ENCODE measurements at places on chromosomes 12 and 14.
A peak's percentile ranks its signal among the peaks of the same experiment; 100 is the strongest.

- no peak for DNase-seq
Measured at GRCh38 chr12:88520436-88520820, 59.8 kb downstream of the KITLG start.

DNA sequence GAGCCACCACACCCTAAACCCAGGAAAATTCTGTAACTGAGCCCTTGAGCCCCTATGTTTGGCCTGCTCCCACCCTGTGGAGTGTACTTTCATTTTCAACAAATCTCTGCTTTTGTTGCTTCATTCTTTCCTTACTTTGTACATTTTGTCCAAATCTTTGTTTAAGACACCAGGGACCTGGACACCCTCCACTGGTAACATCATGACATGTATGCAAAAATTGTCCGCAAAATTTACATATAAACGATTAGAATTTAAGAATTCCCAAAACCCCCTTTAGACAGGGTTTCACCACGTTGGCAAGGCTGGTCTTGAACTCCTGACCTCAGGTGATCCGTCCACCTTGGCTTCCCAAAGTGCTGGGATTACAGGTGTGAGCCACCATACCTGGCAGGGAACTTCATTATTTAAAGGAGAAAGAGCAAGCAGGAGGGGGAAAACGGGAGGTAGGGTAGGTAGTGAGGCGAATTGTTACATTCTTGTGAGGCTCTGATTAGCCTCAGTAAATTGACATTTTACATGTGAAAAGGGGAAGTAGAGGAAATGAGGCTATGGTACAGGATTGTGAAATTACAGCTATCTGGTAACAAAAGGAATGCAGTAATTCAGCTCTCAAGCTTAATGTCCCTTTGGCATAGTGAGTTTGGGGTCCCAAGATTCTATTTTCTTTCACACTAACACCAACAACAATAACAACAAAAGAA is 27.6 kb downstream of the TUBA1A start:
- no peak for DNase-seq

- no peak for DNase-seq
Measured at GRCh38 chr14:78242086-78242485, 71.9 kb downstream of the NRXN3 start.

GRCh38 chr12:53694756-53695151 is 18.9 kb upstream of the ATP5MC2 start:
- no peak for DNase-seq

GRCh38 chr12:50768391-50768790 is 4.5 kb downstream of the ATF1 start:
- no peak for DNase-seq

DNA sequence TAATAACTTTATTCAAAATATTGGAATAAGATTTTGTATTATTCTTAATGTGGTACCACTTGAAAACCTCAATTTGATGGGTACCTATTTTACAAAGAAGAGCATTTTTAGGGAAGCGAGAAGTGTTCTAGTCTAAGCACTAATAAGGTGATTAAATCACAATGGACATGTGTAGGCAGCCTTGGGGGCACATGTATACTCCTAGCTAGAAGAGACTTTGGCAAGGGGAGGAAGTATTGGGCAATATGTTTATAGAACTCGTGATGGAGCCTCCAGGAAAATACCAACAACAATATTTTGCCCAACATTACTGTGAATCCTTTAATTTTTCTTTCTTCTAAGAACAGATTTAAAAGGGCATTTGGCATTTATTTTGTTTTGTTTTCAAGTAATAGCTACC is 280.3 kb downstream of the ADAMTS20 start:
- no peak for DNase-seq

GRCh38 chr14:91036741-91037469 is 23.5 kb downstream of the RPS6KA5 start:
- DNase-seq: no peak

DNA sequence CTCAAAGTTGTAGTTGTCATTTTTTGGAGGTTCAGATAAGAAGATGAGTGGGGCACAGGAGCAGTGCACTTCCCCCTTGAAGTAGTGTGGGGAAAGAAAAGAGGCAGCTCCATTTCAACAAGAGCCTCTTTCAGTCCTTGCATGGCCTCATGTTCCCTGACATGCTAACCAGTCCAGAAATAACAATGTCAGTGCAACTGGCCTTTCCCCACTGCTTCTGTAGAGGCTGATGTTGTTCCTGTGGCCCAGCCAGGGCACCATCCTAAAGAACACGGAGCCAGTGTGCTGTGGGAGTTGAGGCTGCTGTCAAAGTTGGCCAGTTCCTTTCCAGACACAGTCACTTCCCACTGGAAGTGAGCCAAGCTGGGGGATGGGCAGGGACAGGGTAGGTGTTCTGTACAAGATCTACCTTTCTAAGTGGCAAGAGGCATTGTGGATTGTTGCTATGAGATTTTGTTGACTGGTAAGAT is 77.7 kb upstream of the SLC38A2 start:
- DNase-seq: peak; percentile 11

GRCh38 chr14:102212356-102212755 is 72.7 kb downstream of the WDR20 start:
- no peak for DNase-seq

- DNase-seq: peak; percentile 42
Measured at GRCh38 chr12:2722806-2723205, 72.0 kb upstream of the FKBP4 start.

GRCh38 chr14:92793709-92794546 is at the start of gene GOLGA5:
Gene GOLGA5 (plus strand): TSS chr14:92794305. CDS start chr14:92797438, 3,133 bp downstream.
- peak; percentile 96 for DNase-seq

DNA sequence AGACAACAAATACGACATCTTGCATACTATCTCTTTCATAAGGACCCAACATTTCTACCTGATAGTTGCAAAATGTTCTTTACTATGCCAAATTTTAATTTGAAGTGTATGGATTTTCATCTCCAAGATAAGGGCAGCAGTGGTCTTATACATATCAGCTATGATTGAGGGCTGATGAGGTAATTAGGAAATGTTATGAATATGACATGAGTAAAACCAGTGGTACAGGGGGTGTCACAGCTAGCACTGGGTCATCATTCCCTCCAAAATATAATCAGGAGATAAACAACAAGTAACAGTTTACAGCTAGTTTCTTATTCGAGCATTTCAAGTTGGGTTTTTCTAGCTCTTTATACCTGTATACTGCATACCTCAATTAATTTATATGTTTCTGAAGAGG is 35.0 kb downstream of the ATP2B1 start:
- DNase-seq: no peak

DNA sequence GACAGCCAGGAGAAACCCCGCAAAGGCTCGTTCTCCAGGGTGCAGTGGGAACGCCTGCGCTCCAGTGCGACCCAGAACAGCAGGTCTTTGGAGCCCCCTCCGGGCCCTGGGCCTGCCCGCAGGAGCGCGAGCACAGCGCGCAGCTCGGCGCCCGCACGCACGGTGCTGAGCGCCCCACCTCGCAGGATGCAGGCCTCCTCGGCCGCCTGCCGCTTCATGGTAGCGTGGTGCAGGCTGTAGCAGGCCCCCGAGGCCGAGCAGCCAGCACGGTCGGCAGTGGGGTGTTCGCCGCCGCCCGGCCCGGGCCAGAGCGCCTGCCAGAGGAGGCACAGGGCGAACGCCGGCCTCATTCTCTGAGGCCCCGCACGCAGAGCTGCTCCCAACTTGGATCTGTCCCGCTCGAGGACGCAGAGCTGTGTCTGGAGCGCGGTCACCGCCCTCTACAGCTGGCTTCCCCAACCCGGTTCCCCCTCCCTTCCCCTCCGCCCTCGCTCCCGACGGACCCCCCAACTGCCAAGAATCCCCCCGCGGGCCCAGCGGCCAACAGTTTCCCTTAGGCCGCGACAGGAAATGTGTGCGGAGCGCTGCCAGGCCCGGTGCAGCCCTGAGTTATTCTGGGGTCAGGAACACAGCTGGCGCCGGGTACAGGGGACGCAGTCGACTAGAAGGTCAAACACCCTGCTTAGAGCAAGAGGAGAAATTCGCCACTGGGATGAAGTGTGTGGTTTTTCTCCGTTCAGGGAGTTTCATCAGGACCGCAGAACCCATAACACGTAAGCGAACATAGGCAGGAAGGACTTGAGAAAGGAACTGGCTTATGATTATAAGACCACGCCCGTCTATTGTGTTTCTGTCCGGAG is at the start of gene CLEC14A:
Gene CLEC14A, minus strand, starts transcription at position 421 of the 860 bp plus-strand sequence. Its CDS starts 71 bp downstream, at position 350.
- DNase-seq: no peak

- DNase-seq: peak; percentile 10
Measured at GRCh38 chr12:132413931-132414588, 75.9 kb upstream of the FBRSL1 start.

GRCh38 chr12:4857472-4858291 is 52.0 kb upstream of the KCNA1 start:
- DNase-seq: peak; percentile 95

DNA sequence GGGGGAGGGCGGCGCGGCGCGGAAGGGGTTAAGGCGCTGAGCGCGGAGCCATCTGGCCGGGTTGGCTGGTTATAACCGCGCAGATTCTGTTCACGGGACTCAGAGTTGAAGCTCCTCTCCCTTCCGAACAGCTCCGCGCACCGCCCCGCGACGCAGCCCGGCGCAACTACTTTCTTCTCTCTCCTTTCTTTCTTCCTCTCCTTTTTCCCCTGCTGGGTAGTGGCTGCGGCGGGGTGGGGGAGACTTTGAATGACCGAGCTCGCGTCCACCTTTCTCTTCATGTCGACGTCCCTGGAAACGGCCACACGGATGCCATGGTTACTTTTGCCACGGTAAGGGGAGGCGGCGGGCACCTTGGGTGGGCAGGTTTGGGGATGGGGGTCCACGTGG is at the start of gene NTF3:
Gene NTF3, plus strand, starts transcription at position 98 of the 390 bp plus-strand sequence. Its CDS starts 217 bp downstream, at position 315.
- DNase-seq: peak; percentile 44

GRCh38 chr14:91250912-91251311 is 6.4 kb upstream of the GPR68 start:
- DNase-seq: peak; percentile 56

DNA sequence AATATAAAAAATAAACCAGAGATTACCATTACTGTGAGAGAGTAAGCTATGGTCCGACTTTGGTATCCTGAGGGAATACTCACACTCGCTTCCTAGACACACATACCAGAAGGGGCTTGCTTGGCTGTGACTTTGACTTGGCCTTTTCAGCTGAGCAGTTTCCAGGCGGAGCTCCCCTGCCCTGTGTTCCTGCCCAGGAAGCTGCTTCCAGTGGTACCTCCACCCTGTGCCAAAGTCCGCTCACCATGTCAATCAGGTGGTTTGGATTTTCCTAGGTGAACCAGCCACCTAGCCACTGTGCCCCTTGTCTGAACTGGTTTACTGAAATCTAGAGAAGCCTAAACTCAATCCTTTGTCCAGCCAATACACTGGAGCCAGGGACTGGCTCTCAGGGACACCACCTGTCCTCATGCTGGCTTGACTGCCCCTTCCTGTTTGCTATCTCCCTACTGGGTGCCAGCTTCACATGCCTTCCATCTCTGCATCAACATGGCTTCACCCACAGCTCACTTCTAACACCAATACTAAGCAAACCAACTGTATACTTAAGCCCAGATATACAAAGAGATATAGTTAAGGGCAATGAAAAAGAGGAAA is 28.6 kb downstream of the MAX start:
- no peak for DNase-seq

DNA sequence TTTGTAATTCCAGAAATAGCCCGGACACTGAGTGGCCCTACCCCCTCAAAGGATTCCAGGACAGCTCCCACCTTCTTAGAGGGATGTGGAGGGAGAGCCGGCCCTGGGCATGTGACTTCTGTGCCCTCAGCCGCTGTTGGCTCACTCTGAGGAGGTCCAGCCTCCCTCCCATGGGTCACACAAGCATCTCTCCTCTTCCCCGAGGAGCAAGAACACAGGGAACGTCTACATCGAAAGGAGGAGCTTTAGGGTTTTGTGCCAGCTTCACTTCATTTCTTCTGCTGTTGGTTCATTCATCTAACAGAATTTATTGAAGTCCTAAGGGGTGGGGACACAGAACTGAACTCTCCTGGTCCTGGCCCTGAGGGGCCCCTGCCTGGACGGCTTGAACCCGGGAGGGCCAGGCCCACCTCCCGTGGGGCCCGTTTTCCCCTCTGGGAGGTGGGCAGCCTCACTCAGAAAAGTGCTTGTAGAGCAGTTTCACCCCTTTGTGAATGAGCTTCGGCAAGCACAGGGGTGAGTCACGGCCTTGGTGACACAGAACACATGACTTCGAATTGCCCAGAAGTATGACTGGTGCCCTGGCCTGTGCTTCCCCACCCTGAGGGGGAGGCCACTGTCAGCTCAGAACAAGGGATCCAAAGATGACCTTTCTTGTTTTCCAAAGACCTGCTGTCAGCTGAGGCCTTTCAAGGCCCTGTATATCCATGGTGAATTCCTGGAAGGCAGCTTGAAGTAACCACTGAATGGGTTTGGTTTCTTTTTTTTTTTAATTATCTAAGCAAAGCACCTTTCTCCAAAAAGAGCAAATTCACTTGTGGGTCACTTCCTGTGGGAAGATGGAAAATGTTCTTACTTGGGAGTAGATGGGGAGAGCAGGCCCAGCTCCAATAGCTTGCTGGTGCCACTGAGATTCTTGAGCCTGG is 39.2 kb downstream of the NFKBIA start:
- no peak for DNase-seq

- DNase-seq: no peak
Measured at GRCh38 chr12:12396694-12397093, 39.8 kb downstream of the BORCS5 start.

GRCh38 chr12:50211392-50212070 is 44.4 kb upstream of the CERS5 start:
- DNase-seq: no peak

- no peak for DNase-seq
Measured at GRCh38 chr14:95018821-95019220, 138.5 kb downstream of the DICER1 start.
